ENCODE measurements at places on chromosomes 1 and 21.
A peak's percentile ranks its signal among the peaks of the same experiment; 100 is the strongest.

DNA sequence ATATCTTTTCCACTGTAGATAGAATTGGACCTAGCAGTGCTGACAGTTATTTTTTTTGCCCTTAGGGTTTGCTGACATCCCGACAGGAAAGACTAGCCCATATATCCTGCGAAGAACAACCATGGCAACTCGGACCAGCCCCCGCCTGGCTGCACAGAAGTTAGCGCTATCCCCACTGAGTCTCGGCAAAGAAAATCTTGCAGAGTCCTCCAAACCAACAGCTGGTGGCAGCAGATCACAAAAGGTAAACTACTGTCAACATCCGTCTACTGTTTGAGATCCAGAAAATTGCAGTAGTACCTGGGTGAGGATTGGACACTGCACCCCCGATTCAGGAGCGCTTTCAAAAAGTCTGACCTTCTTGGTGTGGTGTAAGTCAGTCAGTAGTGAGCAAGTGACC lies 55.8 kb downstream of the CENPF start:
- DNase-seq: no peak

DNA sequence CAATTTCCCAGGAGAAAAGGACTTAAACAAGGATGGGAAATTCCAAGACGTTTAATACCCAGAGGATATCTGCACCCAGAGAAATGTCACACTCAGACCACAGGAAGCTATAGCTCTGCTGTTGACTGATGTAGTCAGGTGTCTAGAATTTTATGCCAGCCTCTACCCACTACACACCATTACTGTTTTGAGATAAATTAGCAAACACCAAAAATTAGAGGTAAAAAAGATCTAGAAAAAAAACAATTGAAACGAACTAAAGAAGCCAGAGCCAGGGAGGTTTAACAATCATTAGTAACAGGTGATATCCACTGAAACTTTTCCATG lies 519.9 kb downstream of the SMYD3 start:
- DNase-seq: no peak

DNA sequence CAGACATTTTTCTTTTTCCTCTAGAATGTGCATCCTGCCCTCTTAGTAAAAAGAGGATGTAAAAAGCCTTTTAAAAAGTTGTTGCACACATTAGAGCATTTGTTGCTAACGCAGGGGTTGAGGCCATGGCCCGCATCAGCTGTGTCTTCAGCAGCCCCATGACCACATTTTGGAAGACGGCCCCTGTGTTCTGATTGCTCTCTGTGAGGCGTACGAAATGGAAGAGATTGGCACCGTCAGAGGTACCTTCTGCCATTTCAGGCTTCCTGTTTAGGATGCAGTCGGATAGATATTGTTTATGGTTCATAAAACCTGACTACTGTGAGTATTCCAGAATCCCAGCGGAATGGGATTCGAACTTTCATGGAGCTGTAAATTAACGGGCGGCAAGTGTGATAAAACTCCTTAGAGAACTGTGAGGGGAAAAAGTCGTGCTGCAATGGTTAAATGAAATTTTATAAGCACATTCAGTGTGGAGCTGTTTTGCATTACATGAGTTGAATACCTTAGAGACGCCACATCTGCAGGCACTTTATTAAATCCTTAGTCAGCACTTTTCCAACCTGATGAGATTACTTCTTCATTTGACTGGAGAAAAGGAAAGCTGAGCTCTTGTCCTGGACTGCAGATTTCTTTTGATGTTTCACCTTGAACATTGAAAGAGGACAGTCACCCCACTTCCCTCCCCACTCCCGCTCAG lies 273.9 kb downstream of the TM2D1 start:
- DNase-seq: no peak

- DNase-seq: no peak
These were observed 33.3 kb downstream of the SMG7 start for GRCh38 chr1:183505454-183506089.

DNA sequence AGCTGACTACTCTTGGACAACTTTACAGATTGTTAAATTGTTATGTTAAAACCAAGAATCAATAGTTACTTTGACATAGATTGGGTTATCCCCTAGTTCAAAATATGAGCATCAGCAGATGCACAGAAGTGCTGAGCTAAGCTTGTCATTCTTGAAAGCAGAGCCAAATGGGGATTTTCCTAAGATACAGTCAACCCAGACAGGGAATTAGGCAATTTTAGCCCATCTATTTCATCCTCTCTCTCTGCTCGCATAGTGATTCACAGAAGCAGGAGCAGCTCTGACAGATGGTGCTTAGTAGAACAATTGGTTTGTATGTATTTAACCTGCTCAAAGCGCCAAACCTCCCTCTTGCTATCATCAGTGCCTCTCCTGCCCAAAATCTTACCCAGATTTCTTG lies 27.9 kb upstream of the PRRC2C start:
- DNase-seq: no peak

GRCh38 chr1:172810480-172811175 lies 151.7 kb downstream of the FASLG start:
- DNase-seq: no peak

DNA sequence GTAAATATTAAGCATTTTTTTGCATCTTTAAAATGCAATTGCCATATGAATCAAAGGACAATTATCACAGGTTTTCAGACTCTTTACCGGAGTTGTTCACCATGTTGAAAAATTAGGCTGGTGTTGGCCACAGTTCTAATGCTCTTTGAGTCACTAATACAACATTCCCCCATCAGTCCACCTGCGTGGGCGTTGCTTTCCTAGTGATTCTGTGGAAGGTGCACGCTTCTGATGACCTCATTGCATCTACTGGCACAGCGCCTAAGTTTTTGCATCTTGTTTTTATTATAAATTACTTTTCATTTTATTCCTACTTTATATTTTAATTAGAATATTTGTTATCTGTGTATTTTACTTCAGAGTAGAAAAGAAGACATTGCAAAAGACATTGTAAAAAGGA lies 4.7 kb upstream of the F5 start:
- DNase-seq: no peak

DNA sequence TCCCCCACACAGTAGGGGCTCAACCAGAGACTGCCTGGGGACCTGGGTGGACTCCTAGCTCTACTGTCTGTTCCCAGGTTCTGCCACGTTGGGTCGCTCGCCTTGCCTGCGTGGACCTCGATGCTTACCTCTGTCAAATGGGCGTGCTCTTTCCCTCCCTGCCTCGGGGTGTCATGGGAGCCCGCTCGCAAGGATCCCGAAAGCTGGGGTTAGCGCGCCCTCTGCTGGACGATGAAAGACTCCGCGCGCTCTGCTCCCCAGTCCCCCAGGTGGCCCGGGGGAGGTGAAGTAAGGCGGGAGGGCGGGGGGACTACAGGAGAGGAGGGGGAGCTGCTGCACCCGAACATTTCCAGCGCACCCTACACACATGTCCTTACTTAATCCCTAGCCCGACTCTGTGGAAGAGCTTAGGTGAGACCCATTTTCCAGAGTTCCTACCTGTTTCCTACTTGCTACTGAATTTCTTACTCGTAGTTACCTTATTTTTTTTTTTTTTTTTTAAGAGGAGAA lies 2.3 kb upstream of the BSND start:
- DNase-seq: peak; percentile 96

DNA sequence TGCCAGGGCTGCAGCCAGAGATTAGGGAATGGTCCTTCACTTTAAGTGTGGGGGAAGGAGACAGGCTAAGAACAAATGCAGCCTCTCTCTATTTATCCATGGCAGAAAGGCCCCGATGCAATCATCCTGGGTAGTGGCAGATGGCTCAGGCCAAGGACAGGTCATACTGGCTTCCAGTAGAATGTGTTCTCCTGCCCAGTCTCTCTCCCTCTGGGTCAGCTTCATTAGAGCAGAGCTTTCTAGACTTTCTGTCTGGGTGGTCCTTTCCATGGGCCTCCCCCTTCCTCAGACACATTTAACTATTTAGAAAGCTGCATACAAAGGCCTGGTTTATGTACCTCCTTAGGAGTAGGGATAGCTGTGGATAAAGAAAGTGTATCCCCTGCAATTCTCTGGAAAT lies 4.8 kb upstream of the PTCH2 start:
- DNase-seq: no peak

- DNase-seq: no peak
These were observed 47.0 kb upstream of the MPC2 start for GRCh38 chr1:167983797-167984420.

DNA sequence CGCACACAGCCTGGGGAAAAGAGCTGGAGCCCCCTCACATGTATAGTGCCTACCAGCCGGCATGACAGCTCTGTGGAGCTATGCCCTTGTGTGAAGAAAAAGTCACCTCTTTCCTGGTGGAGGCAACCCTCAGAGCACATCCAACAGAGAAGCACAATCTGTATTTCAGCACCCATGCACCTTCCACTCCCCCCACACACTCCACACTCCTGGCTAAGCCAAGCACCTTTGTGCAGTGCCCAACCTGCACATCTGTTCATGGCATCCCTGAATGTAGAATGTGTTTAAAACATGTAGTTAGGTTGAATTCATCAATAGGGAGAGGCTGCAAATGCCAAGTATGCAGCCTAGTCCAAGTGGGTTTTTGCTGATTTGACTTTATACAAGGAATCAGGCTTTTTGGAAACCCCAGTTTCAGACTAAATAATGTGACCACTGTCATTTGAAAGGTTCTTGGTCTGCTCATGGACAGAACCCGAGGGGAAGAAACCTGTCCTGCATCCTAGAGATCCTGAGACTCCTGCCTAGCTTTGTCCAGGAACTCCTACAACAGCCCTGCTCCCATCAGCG lies 197.1 kb downstream of the TOMM20 start:
- DNase-seq: no peak

GRCh38 chr1:167427848-167428247 lies 90.5 kb downstream of the CD247 start:
- no peak for DNase-seq

DNA sequence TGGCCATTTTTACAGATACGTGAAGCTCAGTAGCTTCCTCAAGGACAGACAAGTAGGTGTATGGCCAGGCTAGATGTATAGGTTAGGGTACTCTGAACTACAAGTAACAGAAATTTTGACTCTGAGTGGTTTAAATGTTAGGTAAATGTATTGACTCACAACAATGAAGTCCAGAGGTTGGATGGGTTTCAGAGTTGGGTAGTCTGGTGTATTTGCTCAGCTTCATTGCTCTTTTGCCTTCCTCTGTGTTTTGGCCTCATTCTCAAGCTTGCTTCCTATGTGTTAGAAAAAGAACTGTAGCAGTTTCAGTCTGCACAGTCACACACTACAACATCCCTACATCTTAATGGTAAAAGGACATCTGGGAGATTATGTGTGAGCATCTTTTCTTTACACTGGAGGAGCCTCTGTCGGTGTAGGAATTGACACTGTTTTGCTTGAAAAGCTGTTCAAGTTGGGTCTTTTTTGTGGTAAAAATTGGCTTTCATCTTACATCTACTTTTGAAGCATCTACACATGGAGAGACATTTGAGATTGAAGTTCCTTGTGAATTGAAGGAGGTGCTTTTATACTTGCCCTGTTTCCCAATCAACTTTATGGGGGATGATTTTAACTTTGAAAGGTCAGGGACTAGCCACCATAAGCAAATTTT lies 64.4 kb downstream of the MAST2 start:
- DNase-seq: no peak

DNA sequence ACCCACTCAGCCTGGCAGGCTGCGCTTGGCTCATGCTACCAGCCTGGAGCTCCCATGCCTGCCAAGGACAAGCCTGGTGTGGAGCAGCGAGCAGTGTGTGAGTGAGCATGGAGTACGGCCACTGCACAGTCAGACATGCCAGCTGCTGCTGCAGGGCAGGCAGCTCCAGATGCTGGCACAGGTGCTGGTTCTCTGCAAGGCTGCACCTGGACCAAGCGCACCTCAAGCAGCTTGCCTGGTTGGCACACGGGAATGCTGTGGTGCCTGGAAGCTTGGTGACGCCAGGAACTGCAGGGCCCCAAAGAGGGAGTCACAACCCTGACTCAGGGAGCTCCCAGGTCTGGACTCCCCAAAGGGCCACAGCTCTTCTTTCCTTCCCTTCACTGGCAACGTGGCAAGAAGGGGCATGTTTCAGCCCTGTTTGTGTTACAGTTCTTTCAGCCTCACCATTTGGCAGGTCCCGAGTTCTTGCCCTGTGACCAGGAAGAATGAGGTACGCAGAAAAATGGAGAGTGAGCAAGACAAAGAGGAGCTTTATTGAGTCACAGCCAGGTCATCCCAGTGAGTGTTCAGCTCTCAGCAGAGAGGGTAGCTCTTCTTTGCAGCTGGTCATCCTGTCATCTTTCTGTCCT lies 26.1 kb downstream of the ACOT7 start:
- no peak for DNase-seq

DNA sequence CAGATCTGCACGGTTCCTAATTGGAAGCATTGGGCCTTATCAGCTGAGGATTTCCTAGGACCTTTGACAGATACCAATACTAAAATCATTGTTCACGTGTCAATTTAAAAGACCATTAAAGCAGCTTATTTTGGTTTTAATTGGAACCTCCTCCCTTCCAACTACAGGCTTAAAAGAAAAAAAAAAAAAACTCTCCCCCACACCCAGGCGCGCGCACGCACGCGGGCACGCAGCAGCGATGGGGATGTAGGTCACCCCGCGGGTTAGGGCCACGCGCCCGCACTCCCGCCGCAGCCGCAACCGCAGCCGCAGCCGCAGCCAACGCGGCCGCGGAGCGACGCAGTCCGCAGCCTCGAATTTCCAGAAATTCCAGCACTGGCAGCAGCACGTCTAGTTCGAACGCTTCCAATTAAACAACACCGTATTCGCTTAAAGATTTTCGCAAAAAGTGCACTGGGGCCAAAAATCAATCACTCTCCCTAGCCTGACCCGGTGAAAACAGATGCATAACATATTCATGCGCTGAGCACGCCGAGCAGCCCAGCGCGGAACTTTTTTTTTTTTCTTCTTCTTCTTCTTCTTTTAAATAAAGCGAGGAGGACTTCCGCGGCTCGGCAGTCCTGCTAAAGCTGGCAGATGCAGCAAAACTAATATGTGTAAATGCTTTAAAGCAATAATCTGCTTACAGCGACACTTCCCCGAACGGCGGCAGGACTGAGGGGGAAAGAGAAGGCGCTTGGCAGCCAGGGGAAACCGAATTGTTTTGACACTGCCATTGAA lies 13.3 kb upstream of the BARHL2 start:
- DNase-seq: peak; percentile 38

GRCh38 chr1:23578997-23579363 lies 19.7 kb upstream of the ID3 start:
- no peak for DNase-seq

All from RPMI8226 (cell line).